ENCODE measurements at places on chromosomes 13 and 19.
A peak's percentile ranks its signal among the peaks of the same experiment; 100 is the strongest.

DNA sequence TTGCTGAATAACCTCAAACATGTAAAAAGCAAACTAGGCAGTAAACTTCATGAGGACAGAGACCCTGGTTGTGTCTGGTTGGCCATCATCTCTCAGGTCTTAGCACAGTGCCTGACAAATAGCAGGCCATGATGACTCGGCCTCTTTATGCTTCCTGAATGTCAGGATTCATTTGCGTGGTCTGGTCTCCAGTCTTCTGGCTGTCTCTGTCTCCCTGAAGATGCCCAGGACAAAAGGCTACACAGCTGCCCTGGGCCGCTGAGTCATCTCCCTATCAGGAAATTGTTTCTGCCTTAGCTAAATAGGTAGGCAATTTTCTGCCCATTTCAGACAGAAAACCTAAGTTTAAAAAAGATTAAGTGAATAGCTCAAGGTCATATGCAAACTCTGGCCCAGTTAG, 84.1 kb upstream of the FNDC3A start:
- DNase-seq = no peak

- no peak for DNase-seq
These were observed 642.4 kb upstream of the SGCG start for GRCh38 chr13:22538400-22538799.

- DNase-seq = no peak
These were observed 26.8 kb downstream of the RASA3 start for GRCh38 chr13:114105521-114106225.

DNA sequence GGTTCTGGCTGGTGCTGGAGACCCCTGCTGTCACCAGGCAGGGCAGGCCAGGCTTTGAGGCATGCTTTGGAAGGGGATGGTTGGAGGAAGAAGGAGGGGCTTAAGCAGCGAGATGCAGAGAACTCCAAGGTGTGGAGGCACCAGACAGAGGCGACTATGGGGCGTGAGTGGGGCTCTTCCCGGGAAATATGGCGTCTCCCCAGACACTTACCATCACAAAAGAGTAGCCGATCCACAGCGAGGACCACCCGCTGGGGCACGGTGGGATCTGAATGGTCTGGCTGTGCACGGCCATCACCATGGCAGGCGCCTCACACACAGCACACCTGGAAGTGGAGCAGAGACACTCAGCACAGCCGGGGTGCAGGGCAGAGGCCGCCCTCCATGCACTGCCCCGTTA, 151.9 kb downstream of the COL4A1 start:
- no peak for DNase-seq

GRCh38 chr19:29375429-29376119, 150.2 kb upstream of the VSTM2B start:
- DNase-seq = no peak

DNA sequence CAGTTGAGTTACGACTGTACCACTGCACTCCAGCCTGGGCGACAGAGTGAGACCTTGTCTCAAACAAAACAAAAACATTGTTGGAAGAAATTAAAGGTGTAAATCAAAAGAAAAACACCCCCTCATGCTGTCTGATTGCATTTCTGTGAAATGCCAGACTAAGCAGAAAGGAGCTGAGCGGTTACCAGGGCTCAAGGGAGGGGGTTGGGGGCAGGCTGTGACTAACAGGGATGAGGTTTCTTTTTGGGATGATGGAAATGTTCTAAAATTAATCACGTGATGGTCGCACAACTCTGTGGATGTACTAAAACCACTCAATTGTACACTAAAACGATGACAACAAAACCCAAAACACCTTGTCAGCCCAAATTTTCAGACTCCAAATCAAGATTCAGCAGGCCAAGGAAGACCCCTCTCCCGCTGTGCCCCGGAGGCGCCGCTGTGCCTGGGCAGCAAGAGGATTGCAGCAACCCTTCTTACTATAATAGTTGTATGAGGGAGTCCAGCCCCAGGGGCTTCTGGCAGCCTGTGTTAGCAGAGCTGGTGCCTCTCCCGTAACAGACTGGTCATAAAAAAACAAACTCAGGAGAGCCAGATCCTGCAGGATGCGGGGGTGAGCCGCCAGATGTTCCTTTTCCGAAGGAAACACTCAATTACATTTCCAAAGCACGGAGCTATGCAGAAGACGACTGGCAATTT, 20.9 kb downstream of the CAPS start:
- DNase-seq = no peak

GRCh38 chr19:50739914-50740426, 16.8 kb downstream of the CLEC11A start:
- DNase-seq = no peak

- DNase-seq = no peak
These were observed 269.6 kb downstream of the DNAJC15 start for GRCh38 chr13:43293008-43293407.

DNA sequence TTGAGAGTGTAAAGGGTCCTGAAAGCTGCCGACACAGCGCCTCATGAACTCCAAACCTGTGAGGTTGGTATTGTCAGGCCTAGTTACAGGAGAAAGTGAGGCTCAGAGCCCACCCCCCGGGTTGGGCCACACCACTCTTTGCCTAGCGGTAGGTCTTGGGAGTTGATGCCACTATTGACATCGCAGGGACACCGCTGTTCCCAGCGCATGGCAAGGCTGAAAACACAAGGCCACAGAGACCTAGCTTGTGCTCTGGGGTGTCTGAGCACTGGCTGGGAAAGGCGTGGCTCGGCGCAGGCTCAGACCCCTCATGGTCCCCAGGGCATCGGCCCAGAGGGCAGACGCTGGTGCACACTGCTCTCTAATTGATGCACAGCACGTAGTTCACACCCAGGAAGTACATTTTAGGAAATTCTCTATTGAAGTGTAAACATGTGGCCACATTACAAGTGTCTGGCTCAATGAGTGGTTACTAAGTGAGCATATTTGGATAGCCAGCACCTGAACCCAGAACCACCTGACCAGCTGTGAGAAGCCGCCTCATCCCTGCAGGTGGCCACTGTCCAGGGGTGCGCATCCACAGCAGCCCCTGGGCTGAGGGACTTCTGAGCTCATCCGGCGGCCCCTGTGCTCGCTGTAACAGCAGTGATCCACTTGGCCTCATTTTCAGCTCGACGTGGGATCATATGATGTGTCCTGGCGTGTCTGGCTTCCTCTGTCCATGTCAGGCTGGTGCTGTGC, 27.3 kb downstream of the UPF1 start:
- DNase-seq = no peak

DNA sequence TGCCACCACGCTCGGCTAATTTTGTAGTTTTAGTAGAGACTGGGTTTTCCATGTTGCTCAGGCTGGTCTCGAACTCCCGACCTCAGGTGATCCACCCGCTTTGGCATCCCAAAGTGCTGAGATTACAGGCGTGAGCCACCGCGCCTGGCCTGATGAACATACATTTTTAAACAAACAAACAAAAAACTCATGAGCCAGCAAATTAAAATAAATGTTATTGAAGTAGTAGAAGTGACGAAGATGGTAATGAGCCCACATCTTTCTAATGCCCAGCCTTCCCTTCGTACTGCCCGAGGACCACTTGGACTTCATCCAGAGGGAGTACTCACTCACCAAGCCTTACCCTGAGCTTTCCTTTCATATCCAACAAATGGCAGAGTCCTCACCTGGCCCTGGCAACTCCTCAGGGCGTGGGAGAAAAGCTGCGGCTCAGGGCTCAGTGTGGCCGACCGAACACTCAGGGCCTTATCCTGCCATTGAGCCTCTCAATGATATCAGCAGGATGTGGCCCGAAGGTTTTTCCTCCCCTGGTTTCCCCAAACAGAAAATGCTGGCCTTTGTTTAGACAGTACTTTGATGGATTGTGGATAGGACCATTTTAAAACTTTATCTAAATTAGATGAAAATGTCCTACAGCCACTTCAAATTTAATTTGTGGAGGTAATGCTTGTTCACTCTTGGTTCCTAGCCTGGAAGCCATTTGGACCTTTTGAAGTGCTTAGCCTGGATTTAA, 22.8 kb upstream of the ABCC4 start:
- DNase-seq = no peak

- no peak for DNase-seq
These were observed 437 bp downstream of the EPOR start for GRCh38 chr19:11383706-11384048.

DNA sequence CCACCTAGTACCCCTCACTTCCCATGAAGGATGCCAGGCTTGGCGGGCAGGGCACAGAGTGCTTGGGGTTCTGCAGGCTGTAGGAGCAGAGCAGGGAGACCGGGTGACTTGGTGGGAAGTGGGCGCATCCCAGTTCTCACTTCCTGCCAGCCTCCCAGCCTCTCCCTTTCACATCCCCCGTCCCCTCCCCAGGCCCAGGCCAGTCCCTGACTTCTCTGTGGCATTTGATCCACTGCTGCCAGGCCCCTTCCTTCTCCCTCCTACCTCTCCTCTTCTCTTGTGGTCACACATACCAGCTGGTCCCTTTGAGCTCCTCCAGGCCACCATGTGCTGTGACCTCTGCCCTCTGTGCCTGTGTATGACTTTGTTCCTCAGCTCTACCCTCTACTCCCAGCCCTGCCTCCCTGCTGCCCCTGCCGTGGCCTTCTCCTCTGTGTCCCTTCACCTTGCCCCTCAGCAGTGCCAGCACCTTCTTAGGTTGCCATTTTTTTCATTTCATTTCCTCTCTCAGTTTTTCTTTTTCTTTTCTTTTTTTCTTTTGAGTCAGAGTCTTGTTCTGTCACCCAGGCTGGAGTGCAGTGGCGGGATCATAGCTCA, 19.5 kb downstream of the MYO1F start:
- DNase-seq = no peak

GRCh38 chr13:110590577-110590976, 24.8 kb upstream of the NAXD start:
- DNase-seq = no peak

DNA sequence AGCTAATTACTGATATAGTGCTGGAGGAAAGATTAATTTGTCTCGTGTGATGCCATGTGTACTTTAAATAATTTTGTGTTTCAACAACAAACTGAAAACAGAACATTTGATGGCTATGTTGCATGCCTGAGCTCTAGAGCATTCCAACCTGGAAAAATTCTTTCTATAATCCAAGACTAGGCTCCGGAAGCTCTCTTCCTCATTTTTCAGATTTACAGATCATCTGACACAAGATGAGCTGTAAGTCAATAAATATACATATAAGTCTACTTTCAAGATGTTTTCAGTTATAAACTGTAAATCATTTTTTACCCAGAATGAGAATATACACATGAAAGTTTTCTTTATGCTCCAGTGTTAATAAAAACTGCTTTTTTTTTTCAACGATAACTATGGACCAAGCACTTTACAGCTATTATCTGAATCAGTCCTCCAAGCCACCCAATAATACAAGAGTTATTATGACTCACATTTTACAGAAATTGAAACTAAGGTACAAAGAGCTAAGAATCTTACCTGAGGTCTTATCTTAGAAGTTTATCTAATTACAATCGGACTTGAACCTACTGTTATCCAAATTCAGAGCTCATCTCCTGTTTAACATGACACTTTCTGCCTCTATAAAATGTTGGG, 6.4 kb upstream of the FOXO1 start:
- DNase-seq = no peak

DNA sequence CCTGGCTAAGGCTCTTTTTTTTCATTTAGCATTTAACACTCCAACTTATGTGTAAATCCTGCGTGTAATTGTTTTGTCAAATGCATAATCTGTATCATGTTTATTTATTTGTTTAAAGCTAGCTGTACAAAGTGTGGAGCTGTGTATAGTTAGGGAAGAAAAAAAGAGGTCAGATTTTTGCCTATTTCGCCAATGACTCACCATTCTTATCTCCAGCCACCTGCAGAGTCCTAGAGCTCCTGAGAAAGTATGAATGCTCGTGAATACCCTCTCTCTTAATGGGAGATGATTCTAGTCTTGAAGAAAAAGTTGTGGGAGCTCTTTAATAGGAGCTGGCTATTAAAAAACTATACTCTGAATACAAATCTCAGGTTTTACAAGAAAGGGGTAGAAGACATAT, 778.8 kb upstream of the SLITRK5 start:
- no peak for DNase-seq

GRCh38 chr13:27362064-27362751, 62.2 kb upstream of the GTF3A start:
- peak; percentile 76 for DNase-seq

DNA sequence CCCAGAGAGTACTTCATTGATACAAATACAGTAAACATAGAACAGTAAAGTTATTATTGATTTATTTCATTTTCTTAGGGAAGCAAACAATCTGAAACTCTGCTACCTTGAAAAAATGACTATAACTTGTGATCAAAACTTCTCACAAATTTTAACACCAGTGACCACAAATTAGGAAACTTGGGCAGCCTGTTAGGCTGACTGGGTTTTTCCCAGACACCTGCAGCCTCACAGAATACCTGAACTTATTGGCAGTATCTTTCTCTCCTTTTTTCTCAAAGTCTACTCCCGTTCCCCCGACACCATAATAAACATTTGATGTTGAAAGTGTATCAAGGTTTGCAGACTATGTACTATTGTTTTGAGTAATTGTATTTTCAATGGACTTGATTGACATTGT, 360.5 kb downstream of the LMO7 start:
- DNase-seq = no peak

DNA sequence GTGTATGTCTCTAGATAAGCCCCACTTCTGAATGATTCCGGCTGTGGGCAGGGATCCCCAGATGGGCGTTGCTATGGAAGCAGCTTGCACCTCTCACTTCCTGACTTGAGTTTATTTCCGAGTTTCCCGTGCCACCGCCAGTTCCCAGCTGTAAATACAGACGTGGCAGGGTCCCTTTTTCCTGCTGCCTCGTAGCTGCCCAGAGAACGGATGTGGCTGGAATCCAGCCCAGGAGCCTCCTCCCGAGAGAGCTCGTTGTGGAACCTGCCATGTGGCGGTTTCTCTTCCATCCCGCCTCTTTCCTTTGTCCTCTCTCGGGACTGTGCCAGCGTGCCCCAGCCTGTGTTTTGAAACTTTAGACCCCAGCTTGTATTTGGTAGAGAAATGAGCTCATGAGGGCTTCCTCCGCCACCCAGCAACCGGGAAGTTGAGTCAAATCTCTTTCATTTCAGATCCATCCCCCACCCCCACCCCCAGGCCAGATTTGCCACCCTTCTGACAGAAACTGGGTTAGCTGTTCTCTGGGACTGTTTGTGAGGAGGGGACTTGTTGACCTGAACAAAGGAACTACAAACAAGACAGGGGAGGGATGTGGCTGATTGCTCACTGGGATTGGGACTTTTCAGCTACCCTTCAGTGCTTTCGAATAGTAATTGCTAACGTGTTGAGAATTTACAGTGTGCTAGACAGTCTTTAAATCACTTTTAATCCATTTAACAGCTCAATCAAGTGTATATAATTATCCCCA, 96.6 kb downstream of the SIPA1L3 start:
- no peak for DNase-seq

GRCh38 chr13:23399347-23399746, 34.2 kb downstream of the SACS start:
- no peak for DNase-seq

DNA sequence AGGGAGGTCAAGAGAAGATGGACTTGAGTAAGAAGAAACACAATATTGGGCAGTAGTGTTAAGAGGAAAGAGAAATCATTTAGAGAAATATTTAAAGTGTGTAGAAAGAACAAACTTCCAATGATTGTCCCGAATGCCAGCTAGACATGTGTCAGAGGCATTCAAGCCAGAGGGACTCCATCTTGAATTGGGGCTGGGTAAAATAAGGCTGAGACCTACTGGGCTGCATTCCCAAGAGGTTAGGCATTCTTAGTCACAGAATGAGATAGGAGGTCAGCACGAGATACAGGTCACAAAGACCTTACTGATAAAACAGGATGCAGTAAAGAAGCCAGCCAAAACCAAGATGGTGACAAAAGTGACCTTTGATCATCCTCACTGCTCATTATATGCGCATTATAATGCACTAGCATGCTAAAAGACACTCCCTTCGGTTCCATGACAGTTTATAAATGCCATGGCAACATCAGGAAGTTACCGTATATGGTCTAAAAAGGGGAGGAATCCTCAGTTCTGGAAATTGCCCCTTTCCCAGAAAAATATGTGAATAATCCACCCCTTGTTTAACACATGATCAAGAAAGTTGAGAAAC, 127.0 kb upstream of the IPO5 start:
- no peak for DNase-seq

All from activated CD4-positive, alpha-beta T cell treated with anti-CD3 and anti-CD28 coated beads, Interleukin-2, amount 50 U/mL, for 1 hour (primary cell).